Suppressor macrophage (primary cell): ENCODE measurements at places on chromosomes 2 and 18.

GRCh38 chr2:224217233-224217961 lies 178.3 kb upstream of the SERPINE2 start:
- no peak for DNase-seq

DNA sequence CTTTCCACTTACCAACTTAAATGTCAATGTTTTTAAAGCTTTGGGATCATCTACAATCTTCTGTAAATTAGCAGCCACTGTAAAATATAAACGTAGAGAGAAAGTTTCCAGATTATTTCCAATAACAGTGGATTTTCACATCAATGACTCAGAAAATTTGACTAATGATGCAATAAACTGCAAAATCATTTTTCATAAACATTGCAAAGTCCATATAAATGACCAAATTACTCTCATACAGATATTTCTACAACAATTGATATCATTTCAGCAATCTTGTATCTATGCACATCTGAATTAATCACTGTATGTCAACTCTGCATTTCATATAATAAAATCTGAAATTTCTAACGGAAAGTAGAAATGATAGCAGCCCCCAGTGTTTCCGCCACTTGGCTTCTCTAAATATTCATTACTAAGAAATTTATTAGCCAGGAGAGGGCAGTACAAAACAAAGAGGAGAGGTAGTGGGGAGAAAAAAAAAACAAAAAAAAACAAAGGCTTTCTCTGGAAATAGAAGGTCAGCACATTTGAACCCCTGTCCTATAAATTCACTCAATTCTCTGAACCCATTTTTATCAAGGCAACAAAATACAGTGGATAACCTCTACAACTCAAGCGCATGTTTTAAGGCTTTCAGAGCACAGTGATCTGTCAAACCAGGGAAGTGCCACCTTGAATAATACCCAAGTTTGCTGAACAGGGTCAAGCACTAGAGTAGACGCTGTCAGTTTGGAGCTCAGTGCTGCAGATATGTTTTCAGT lies 282.6 kb downstream of the STK39 start:
- DNase-seq = no peak

GRCh38 chr18:36419900-36420531 lies 122.5 kb downstream of the FHOD3 start:
- no peak for DNase-seq

DNA sequence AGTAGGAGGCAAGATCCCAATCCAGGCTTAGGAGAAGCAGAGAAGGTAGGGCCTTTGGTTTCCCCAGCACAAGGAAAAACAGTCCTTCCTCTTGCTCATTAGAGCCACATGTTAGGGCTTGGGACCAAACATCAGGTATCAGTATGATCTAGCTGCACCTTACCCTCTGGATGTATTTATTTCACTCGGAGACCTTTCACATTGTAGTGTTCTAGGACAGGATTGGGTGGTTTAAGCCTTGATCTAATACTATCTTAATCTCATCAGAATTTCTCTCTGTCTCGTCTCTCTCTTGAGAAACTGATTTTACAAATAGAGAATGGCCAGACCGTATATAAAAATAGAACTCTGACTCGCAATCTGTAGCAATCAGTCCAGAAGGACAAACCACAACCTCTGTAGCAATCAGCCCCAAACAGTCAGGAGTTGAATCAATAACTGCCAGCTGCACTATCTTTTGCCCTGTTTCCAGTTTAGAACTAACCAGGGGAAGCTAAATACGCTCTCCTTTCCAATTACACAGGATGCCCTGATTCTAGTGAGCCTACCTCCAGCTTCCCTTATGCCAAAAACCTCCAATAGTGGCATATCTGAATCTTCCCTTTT lies 207.1 kb downstream of the TDRD15 start:
- DNase-seq = peak; percentile 65

DNA sequence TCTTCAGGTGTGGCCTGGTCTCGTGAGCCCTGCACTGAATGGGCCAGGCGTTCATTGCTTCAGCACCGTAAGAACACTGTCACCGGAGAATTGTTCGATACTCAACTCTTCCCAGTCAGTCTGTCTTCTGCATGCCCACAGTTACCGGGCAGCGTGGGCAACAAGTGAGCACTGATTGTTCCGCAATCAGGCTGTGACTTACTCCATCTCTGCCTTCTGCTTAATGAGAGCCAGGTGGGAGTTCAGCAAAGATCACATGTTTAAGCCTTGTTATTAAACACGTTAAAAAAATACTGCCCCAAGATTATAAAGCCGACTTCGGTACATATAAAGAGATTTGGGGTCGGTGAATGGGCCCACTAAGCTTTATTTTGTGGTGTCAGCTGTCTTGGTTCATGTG lies 3.7 kb downstream of the STEAP3 start:
- no peak for DNase-seq

DNA sequence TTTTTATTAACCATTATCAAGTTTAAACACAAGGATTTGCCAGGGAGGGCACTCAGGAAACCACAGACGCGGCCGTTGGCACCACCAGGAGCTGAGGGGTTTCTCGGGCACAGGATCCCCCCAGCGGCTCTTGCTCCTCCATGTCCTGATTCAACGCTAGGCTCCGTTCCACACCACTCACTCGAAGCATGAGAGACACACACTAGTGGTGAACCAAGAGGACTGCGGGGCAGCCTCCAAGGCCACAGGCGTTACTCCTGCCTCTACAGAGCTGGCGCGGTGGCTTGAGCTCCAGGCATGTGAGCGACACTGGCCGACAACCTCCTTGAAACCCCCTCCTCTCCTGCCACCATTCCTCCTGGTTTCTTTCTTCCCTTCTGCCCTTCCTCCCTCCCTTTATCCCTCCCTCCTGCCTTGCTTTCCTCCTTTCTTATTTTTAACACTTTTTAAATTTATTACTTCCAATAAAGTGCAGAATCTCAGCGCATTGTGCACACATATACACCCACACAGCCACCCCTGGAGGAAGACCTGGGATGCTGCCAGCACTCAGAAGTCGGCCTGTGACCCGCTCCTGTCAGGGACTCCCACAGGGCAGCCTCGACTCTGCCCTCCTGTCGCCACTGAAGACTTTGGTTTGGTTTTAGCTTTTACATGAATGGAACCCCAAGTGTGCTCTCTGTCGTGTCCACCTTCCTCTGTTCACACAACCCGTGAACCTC lies 21.7 kb downstream of the COX7A2L start:
- DNase-seq = no peak

- no peak for DNase-seq
Measured at GRCh38 chr18:43181711-43182110, 66.2 kb upstream of the RIT2 start.

DNA sequence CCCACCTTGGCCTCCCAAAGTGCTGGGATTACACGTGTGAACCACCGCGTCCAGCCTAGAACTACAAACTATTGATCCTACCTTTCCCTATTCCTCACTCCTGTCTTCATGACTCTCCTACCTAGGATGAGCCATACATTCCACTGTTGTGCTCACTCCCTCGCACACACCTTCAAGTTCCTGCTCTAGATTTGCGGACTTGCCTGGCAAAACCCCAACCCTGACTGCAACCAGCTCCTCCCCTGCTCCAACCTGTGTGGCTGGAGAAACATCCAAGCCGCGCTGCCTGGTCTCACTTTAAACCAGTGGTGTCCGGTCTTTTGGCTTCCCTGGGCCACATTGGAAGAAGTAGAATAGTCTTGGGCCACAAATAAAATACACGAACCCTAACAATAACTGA lies 5.0 kb upstream of the DNPEP start:
- DNase-seq = no peak

DNA sequence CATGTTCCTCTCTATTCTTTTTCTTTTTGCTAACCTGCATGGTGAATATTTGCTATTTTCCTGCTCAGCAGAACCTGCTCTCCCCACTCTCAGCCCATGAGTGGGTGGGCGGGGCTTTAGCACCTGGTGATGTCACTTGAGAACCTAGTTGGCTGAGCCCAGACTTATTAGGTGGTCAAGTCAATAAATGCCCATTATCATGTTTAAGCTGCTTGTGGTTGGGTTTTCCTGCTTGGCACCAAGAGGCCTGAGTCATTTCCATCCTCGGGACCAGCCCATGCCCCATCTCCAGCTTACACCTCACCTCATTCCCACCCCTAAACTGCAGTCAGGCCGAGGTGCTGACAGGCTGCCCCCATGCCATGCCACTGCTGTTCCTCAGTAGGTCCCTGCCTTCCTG lies 226.6 kb downstream of the ANKRD30B start:
- no peak for DNase-seq

- no peak for DNase-seq
Measured at GRCh38 chr18:34219651-34220050, 5.1 kb downstream of the NOL4 start.

- DNase-seq = no peak
Measured at GRCh38 chr18:42268798-42269197, 313.8 kb downstream of the PIK3C3 start.

DNA sequence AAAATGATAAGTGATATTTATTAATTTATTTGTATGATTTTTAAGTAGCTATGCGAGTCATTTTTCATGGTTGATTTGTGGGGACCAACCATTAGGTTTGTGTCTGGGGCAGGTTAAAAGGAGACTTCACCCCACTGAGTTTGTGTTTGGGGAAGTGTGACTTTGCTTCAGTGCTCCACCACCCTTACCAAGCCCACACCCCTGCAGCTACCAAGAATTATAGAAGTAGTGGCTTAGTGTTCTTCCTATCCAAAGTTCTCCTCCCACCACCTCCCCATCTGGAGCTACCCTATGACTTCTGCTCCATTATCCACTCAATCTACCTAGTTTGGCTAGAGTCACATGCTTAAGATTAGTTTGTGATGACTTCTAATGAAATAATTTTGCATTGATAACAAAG lies 182.1 kb upstream of the ZEB2 start:
- peak; percentile 87 for DNase-seq

- peak; percentile 46 for DNase-seq
Measured at GRCh38 chr2:62197011-62197924, 1.4 kb downstream of the B3GNT2 start.

GRCh38 chr2:207845202-207845864 lies 75.6 kb upstream of the FZD5 start:
- DNase-seq = no peak

- no peak for DNase-seq
Measured at GRCh38 chr2:54628957-54629356, 94.5 kb upstream of the EML6 start.

DNA sequence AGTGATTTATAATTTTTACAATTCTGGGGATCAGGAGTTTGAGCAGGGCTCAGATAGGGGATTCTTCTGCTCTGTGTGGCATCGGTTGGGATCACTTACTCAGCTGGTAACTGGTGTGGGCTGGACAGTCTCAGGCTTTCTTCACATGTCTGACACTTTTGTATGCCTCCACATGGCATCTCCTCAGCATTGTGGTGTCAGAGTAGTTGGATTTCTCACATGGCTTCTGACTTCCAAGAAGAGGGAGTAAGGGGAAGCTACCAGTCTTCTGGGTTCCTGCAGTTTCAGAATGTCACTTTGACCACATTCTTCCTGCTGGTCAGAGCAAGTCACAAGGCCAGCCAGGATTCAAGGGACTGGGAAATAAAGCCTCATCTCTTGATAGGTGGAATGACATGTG lies 55.6 kb downstream of the NCOA1 start:
- peak; percentile 69 for DNase-seq

DNA sequence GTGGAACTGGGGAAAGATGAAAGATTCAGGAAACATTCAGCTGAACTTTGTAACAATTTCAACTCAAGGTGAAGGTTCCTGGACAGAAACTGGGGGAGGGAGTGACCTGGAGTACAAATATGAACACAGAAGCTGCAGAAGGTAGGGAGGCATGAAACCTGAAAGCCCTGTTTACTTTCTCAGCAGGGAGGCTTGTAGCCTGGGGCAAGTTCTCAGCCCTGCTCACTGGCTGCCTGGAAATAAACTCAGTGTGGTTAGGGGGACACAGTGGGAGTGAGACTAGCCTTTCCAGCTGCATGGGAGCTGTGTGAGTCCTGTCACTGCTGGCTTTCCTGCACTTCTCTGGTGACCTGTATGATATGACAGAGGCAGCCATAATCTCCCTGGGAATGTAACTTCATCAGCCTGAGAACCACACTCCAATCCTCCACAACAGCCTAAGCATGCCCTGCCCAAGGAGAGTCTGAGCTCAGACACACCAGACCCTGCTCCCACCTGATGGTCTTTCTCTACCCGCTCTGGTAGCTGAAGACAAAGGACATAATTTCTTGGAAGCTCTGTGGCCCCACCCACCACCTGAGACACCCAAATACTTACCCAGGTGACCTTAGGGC lies 77.0 kb downstream of the ZSWIM2 start:
- no peak for DNase-seq

- no peak for DNase-seq
Measured at GRCh38 chr2:216388046-216388884, 16.0 kb upstream of the MARCHF4 start.

- no peak for DNase-seq
Measured at GRCh38 chr2:173764094-173764493, 201.1 kb downstream of the SP3 start.

DNA sequence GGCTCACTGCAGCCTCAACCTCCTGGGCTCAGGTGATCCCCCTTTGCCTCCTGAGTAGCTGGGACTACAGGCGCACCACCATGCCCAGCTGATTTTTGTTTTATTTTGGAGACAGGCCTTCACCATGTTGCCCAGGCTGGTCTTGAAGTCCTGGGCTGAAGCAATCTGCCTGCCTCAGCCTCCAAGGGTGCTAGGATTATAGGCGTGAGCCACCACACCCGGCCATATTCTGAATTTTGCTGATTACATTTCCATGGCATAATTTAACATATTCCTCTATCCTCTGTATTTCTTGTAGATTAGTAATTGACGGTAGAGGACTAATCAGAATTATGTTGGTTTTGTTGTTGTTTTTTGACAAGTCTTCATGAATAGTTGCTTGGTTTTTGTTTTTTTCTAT lies 50.6 kb downstream of the MEX3C start:
- no peak for DNase-seq

DNA sequence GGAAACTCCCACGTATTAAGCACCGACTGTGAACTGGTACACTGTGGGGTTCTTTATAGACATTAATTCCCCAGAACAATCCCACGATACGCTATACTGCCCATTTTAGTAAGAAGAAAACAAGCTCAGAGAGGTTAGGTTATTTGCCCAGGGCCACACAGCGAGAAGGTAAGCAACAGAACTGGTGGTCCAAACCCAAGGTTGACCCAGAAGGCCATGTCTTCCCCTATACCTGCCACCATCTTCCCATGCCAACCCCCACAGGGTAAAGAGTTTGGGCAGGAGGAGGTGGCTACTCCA lies 69.9 kb downstream of the MARCO start:
- no peak for DNase-seq

GRCh38 chr2:239173301-239173700 lies 227.5 kb downstream of the HDAC4 start:
- DNase-seq = no peak

DNA sequence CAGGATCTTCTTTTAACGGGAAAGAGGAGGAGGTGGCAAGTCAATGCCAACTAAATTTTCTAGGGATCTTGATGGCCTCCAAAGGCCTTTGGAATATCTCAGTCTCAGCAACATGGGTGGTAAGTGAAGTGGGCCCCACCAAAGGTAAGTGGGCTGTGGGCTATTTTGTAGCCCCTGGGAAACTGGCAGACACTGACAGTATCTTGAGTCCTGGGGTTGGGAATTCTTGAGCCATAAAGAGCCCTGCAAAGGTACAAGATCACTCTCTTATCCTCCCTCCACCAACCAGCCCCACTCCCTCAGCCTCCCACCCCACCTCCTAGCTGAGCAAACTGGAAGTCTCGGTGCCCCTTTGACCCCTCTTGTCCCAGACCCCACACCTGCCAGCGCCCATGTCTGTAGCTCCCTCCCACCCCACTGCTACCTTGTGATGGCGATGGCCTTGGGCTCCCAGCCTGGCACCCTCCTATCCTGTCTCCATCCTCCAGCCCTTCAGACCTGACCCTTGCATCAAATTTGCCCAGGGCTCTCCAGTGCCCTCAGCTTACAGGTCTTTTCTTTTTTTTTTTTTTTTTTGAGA lies 8.5 kb downstream of the ATP6V1B1 start:
- no peak for DNase-seq

GRCh38 chr2:134668821-134669220 lies 50.0 kb downstream of the TMEM163 start:
- DNase-seq = no peak
